Glutamatergic neuron (in vitro differentiated cells): ENCODE measurements at places on chromosomes 1 and 21. TPM values are rescaled to one million over a fixed set of nuclear protein-coding genes. Genes with fewer than 3 reads are reported as not detected.

PPT1 gene
- total RNA-seq: 32.5 TPM

CZIB gene
- total RNA-seq: 48.5 TPM

ATP6V1G3 gene
- not detected for total RNA-seq

KRTAP23-1 gene
- not detected for total RNA-seq

GBP5 gene
- not detected for total RNA-seq

ETNK2 gene
- 5.0 TPM for total RNA-seq

SMIM1 gene
- 7.5 TPM for total RNA-seq

TSSK3 gene
- total RNA-seq: 1.6 TPM

C1orf141 gene
- not detected for total RNA-seq

FAM20B gene
- 39.3 TPM for total RNA-seq

PLA2G2C gene
- total RNA-seq: not detected

POTED gene
- total RNA-seq: not detected

BCAN gene
- 10.3 TPM for total RNA-seq

- H3K4me3 ChIP-seq: no peak overlapping the region
- H3K36me3 ChIP-seq: no peaks in the 10 kb centered on the region
- H3K27me3 ChIP-seq: peaks cover 4% of the 10 kb centered on the region
- no peak overlapping the region for H3K27ac ChIP-seq
- no peaks in the 10 kb centered on the region for H3K4me1 ChIP-seq
These were observed 88.4 kb upstream of the TMPRSS2 start for GRCh38 chr21:41596241-41596925.

GRCh38 chr1:118101999-118102398, 83.0 kb downstream of the SPAG17 start:
- H3K27me3 ChIP-seq: no peaks in the 10 kb centered on the region
- DNase-seq: no peak
- H3K4me1 ChIP-seq: no peaks in the 10 kb centered on the region
- no peak overlapping the region for H3K27ac ChIP-seq

DNA sequence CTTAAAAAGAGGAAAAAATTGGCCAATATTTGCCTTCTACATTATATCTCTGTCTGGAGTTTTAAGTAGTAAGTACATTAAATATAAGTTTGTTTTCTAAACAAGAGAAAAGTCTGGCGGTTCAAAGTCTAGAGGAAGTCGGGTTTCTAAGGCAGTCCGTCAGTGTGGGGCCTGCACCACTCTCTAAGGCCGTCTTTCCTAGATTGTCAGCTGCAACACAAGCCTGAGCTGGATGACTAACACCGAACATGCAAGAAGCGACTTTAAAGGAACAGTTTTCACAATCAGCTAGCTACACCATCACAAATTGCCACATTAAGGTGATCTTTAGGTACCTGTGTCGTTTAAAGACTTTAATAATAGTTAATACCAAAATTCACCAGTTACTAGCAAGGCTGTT, 19.6 kb downstream of the CCSAP start:
- no peak overlapping the region for H3K27ac ChIP-seq
- H3K4me1 ChIP-seq: peaks cover 7% of the 10 kb centered on the region
- peaks cover 2% of the 10 kb centered on the region for H3K36me3 ChIP-seq
- H3K27me3 ChIP-seq: peaks cover 5% of the 10 kb centered on the region

- no peak overlapping the region for H3K4me3 ChIP-seq
- DNase-seq: no peak
These were observed 436.3 kb downstream of the PTPRU start for GRCh38 chr1:29672416-29673227.

- H3K27me3 ChIP-seq: no peaks in the 10 kb centered on the region
- no peaks in the 10 kb centered on the region for H3K36me3 ChIP-seq
- no peaks in the 10 kb centered on the region for H3K4me1 ChIP-seq
- no peak overlapping the region for H3K4me3 ChIP-seq
- no peak for DNase-seq
- no peak overlapping the region for H3K27ac ChIP-seq
These were observed 17.4 kb downstream of the MRPL39 start for GRCh38 chr21:25589887-25590286.

GRCh38 chr1:6502000-6502891, 10.8 kb upstream of the PLEKHG5 start:
- peaks cover 4% of the 10 kb centered on the region for H3K27me3 ChIP-seq
- H3K4me1 ChIP-seq: peaks cover 16% of the 10 kb centered on the region
- H3K4me3 ChIP-seq: no peak overlapping the region
- no peak overlapping the region for H3K27ac ChIP-seq
- H3K36me3 ChIP-seq: no peaks in the 10 kb centered on the region

GRCh38 chr1:28199328-28200233, 23.1 kb upstream of the PTAFR start:
- no peak for DNase-seq
- H3K27ac ChIP-seq: peak overlapping the region; percentile 59
- peaks cover 2% of the 10 kb centered on the region for H3K27me3 ChIP-seq
- no peak overlapping the region for H3K4me3 ChIP-seq
- no peaks in the 10 kb centered on the region for H3K36me3 ChIP-seq

- H3K4me1 ChIP-seq: no peaks in the 10 kb centered on the region
- no peak for DNase-seq
- H3K4me3 ChIP-seq: no peak overlapping the region
- H3K27me3 ChIP-seq: peaks cover 4% of the 10 kb centered on the region
- H3K36me3 ChIP-seq: peaks cover 3% of the 10 kb centered on the region
- H3K27ac ChIP-seq: no peak overlapping the region
These were observed 57.9 kb upstream of the KCNE2 start for GRCh38 chr21:34305605-34306604.

- no peak overlapping the region for H3K4me3 ChIP-seq
- no peak overlapping the region for H3K27ac ChIP-seq
- H3K27me3 ChIP-seq: peaks cover 12% of the 10 kb centered on the region
- DNase-seq: no peak
These were observed 25.9 kb downstream of the A3GALT2 start for GRCh38 chr1:33295023-33295422.

GRCh38 chr1:92509619-92510018, 22.9 kb upstream of the GFI1 start:
- no peaks in the 10 kb centered on the region for H3K27me3 ChIP-seq
- no peak overlapping the region for H3K4me3 ChIP-seq
- H3K27ac ChIP-seq: no peak overlapping the region
- no peaks in the 10 kb centered on the region for H3K36me3 ChIP-seq
- no peaks in the 10 kb centered on the region for H3K4me1 ChIP-seq

- DNase-seq: no peak
- no peaks in the 10 kb centered on the region for H3K36me3 ChIP-seq
- H3K27me3 ChIP-seq: no peaks in the 10 kb centered on the region
- no peak overlapping the region for H3K27ac ChIP-seq
- H3K4me1 ChIP-seq: peaks cover 15% of the 10 kb centered on the region
- H3K4me3 ChIP-seq: no peak overlapping the region
These were observed 116.9 kb downstream of the BEND5 start for GRCh38 chr1:48659801-48660200.

GRCh38 chr21:25396135-25396711, 211.1 kb downstream of the MRPL39 start:
- H3K27me3 ChIP-seq: no peaks in the 10 kb centered on the region
- no peak for DNase-seq
- no peaks in the 10 kb centered on the region for H3K4me1 ChIP-seq
- H3K4me3 ChIP-seq: no peak overlapping the region

DNA sequence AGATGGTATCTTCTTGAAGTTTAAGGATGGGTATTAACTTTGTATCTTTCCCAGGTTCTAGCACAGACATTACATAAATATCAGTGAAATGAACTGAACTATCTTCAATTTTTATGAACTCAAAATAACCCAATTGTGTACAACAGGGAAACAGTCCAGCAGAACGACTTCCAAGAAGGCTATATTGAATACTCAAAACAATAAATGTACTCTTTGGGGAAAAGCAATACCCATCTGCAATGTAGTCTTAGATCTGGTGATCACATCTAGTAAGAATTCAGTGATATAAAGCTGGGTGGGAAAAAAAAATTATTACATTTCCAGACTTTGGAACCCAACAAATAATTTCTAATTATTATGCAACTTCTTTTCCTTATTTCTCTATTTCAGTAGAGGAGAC, 33.1 kb upstream of the GORAB start:
- no peak overlapping the region for H3K4me3 ChIP-seq
- no peak overlapping the region for H3K27ac ChIP-seq
- no peaks in the 10 kb centered on the region for H3K36me3 ChIP-seq
- H3K4me1 ChIP-seq: no peaks in the 10 kb centered on the region

DNA sequence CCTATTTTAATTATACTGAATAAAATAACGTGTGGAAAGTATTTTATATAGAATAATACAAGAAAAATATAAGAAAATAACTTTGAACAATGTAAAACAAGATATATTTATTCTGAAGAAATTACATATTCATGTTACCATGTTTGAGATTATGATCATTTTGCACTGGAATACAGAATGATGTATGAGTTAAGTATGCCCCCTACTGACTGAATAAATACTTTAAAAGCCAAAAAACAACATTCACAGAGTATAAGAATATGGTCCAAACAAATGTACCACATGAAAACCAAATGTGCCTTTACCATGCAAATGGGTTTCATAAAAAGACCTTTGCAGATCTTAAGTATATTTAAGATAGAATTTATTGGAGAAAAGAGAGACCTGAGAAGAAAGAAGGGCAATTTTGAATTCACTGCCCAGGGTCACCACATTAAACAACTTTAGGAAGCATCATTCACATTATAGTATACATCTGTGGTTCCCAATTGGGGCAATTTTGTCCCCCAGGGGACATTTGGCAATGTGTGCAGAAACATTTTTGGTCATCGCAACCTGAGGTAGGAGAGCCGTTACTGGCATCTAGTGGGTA, 136.6 kb upstream of the GFI1 start:
- peaks cover 2% of the 10 kb centered on the region for H3K27me3 ChIP-seq
- H3K27ac ChIP-seq: no peak overlapping the region
- no peak overlapping the region for H3K4me3 ChIP-seq
- DNase-seq: no peak
- H3K4me1 ChIP-seq: no peaks in the 10 kb centered on the region

GRCh38 chr1:111704776-111705175, 34.4 kb downstream of the INKA2 start:
- H3K27me3 ChIP-seq: no peaks in the 10 kb centered on the region
- no peaks in the 10 kb centered on the region for H3K4me1 ChIP-seq
- no peak for DNase-seq
- H3K36me3 ChIP-seq: no peaks in the 10 kb centered on the region
- no peak overlapping the region for H3K27ac ChIP-seq

- H3K4me1 ChIP-seq: peaks cover 1% of the 10 kb centered on the region
- no peaks in the 10 kb centered on the region for H3K36me3 ChIP-seq
- DNase-seq: no peak
These were observed 49.4 kb downstream of the KIF21B start for GRCh38 chr1:200973937-200974657.

DNA sequence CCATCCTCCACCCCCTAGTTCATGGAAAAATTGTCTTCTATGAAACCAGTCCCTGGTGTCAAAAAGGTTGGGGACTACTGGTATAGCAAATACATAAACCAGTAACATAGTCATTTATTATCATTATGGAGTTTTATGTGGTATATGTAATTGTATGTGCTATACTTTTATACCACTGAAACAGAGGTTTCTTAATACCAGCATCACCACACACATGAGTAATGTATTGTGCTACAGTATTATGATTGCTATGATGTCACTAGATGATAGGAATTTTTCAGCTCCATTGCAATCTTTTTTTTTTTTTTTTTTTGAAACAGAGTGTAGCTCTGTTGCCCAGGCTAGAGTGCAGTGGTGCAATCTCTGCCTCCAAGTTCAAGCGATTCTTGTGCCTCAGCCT, 5.7 kb upstream of the PAXBP1 start:
- H3K36me3 ChIP-seq: no peaks in the 10 kb centered on the region
- peaks cover 2% of the 10 kb centered on the region for H3K27me3 ChIP-seq
- H3K4me1 ChIP-seq: no peaks in the 10 kb centered on the region

GRCh38 chr21:37899146-37899545, 17.1 kb downstream of the KCNJ6 start:
- DNase-seq: no peak
- H3K27ac ChIP-seq: no peak overlapping the region
- H3K27me3 ChIP-seq: no peaks in the 10 kb centered on the region

DNA sequence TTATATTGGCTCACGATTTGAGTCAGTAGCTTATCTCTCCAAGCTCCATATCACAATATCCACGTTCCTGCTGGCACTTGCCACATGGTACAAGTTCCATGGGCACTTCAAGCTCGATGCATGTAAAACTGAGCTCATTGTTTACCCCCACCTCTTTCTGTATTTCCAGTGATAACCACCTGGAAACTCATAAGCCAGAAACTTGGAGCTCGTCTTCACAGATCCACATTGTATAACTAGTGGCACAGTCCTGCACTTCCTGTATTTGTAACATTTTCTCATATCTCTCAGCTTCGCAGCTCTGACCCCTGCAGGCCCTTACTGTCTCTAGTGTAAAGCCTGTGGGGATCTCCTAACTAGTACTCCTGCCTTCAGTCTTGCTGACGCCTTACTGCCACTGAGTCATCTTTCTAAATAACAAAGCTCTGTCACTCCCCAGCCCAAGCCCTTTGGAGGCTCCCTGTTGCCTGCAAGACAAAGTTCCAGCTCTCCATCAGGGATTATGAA, 6.5 kb upstream of the C2CD4D start:
- no peaks in the 10 kb centered on the region for H3K4me1 ChIP-seq
- no peak for DNase-seq
- peaks cover 8% of the 10 kb centered on the region for H3K27me3 ChIP-seq
- H3K4me3 ChIP-seq: no peak overlapping the region
- no peaks in the 10 kb centered on the region for H3K36me3 ChIP-seq

GRCh38 chr1:58783090-58783992, 506 bp downstream of the JUN start:
- H3K4me1 ChIP-seq: peaks cover 2% of the 10 kb centered on the region
- peaks cover 9% of the 10 kb centered on the region for H3K36me3 ChIP-seq
- peaks cover 14% of the 10 kb centered on the region for H3K27me3 ChIP-seq
- peak overlapping the region; percentile 99 for H3K27ac ChIP-seq

GRCh38 chr1:204598319-204598969, 82.2 kb downstream of the MDM4 start:
- H3K27ac ChIP-seq: no peak overlapping the region
- no peaks in the 10 kb centered on the region for H3K36me3 ChIP-seq
- no peaks in the 10 kb centered on the region for H3K27me3 ChIP-seq
- peaks cover 24% of the 10 kb centered on the region for H3K4me1 ChIP-seq

- DNase-seq: no peak
- no peak overlapping the region for H3K27ac ChIP-seq
- no peak overlapping the region for H3K4me3 ChIP-seq
- no peaks in the 10 kb centered on the region for H3K36me3 ChIP-seq
- H3K27me3 ChIP-seq: no peaks in the 10 kb centered on the region
- no peaks in the 10 kb centered on the region for H3K4me1 ChIP-seq
These were observed 60.5 kb downstream of the ATP1A1 start for GRCh38 chr1:116433275-116434257.

DNA sequence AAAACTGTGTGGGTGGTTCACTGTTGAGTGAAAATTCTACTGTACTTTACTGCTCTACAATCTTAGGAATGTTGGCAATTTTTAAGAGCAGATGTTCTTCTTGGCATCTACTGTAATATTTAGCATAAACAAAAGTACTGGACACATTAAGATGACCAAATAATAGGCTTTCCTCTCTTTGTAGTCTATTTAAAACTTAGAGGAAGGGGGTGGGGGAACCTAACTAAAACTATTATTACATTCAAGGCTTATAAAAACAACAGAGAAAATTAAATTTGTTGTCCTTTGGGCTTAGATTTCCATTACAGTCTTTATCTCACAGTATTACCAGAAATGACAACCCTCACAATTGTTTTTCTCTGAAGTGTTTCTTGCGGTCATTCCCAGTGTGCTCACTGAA, 181.2 kb downstream of the PLPPR4 start:
- H3K27me3 ChIP-seq: no peaks in the 10 kb centered on the region
- no peak overlapping the region for H3K27ac ChIP-seq
- no peaks in the 10 kb centered on the region for H3K36me3 ChIP-seq
- DNase-seq: no peak
